ENCODE measurements at places on chromosomes 1 and 21. TPM values are rescaled to one million over a fixed set of nuclear protein-coding genes. Genes with fewer than 3 reads are reported as not detected.

The CTSK gene
- 2.0 TPM for total RNA-seq

The AMY1B gene
- not detected for total RNA-seq

The SPRR2G gene
- total RNA-seq = not detected

The ASTN1 gene
- 0.23 TPM for total RNA-seq

The PEAR1 gene
- total RNA-seq = 19.0 TPM

The KCNJ9 gene
- total RNA-seq = not detected

The TCHH gene
- under 0.01 TPM for total RNA-seq

The RAB42 gene
- 14.5 TPM for total RNA-seq

The C2CD4D gene
- 1.0 TPM for total RNA-seq

The C1QA gene
- total RNA-seq = not detected

The LORICRIN gene
- total RNA-seq = not detected

The KIF14 gene
- 13.9 TPM for total RNA-seq

The RNU1-3 gene
- total RNA-seq = under 0.01 TPM
